ENCODE measurements at places on chromosomes 4 and X.

DNA sequence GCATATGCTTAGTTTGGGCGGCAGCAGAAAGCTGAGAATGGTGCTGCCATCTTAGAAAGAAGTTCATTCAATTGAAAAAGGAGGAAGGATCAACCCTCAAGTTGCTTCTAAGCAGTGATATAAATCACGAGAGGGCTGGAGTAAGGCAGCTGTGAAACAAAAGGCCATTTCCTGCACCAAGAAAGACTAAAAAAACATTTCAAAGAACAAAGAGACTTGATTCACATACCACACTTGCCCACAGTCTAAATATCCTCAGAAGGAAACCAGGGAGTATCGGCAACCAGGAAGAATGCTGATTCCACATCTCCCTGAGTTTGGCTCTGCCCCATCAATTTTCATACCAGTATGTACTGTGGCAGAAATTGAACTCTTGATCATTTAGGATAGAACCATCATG is 240.1 kb downstream of the OPHN1 start:
- no peak for DNase-seq

- no peak for DNase-seq
Observed at GRCh38 chr4:15781427-15782095, 3.4 kb downstream of the CD38 start.

GRCh38 chrX:23773601-23774175 is 9.3 kb upstream of the SAT1 start:
- no peak for DNase-seq

DNA sequence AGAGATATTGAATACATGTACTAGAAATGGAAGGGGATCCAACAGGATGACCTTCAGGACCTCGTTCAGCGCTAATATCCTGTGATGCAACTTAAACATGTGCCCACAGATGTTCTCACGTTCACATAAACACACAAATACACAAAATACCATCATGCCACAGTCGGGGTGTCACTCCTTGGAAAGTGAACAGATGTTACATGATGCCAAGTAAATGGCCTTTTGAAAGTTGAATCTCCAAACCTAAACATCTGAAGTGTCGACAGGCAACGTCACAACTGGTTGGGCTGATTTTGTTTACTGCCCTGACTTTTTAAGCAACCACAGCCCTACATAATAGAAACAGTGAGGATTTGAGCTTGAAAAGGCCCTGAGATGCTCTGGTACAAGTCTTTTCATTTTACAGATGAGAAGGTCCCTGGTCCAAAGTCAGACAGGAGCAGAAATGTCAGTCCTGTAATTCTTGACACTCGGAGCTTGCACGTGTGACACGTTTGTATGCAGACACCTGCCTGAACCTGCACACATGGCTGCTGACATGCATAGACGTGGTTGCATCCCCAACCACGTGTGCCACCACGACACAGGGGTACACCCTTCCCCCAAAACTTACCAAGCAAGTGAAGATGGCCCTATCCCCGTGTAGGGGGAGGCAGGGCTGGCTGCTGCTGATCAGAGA is 23.5 kb upstream of the BCORL1 start:
- no peak for DNase-seq

DNA sequence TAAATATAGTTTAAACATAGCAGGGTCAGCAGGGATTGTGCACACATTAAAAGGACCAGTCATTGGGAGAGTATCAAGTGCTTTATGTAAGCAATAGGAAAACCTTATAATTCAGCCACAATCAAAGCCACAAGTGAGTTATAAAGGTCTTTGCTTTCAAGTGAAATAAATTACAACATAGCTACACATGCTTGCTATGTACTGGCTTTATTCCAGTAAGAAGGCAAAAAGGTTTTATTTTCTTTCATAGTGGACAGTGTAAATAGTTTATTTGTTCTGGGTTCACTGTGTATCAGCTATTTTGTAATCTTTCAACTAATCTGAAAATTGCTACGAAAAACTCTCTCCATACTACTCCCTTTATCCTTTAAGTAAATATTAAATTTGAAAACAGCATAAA is 691.4 kb downstream of the PCDH7 start:
- no peak for DNase-seq

DNA sequence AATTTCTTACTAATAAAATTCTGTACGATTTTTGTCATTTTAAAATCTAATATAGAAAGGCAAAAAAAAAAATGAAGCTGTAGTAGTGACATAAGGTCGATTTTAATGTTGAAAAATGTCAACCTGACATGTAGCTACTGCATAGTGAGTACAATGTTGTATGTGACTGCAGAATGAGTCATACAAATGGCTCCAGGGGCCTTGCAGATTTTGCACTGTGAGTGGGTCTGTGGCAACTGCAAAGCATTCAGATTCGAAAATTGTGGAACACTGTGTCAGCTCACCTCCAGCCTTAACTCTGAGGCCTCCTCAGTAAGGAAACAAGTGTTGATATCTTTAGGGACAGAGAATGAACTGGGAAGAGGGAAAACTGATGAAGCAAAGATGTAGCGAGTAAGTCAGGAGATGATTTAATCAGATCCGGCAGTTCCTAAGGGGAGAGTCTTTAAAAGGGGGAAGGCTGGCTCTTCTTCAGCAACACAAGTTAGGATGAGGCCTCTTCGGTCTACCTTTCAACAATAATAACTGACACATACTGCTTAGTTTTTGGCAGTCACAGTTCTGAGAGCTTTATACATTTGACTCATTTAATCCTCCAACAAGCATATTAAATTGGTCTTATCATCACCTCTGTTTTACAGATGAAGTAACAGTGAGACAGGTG is 24.9 kb downstream of the TKTL2 start:
- DNase-seq, result no peak

- no peak for DNase-seq
Observed at GRCh38 chr4:26782168-26782829, 78.3 kb upstream of the STIM2 start.

DNA sequence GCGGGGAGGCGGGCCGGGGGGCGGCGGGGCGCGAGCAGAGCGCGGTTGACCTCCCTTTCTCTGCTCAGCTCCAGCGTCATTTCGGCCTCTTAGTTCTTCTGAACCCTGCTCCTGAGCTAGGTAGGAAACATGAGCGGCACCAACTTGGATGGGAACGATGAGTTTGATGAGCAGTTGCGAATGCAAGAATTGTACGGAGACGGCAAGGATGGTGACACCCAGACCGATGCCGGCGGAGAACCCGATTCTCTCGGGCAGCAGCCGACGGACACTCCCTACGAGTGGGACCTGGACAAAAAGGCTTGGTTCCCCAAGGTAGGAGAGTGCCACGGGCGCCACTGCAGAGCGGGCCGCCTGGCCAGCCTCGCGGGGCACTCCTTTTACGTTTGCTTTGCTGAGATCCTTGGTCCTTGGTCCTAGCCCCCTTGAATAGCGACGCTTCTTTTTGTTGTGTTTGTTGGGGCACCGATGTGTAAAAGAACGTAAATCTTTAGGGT is at the start of gene HTATSF1:
TSS of gene HTATSF1 (plus strand) at position 37 of the 497 bp plus-strand sequence. CDS start at position 130, 93 bp downstream.
- no peak for DNase-seq

GRCh38 chr4:85760511-85760910 is 285.6 kb downstream of the ARHGAP24 start:
- no peak for DNase-seq
